ENCODE measurements at places on chromosomes 3 and 15.

- DNase-seq: no peak
Measured at GRCh38 chr15:70078578-70079417, 18.9 kb downstream of the TLE3 start.

DNA sequence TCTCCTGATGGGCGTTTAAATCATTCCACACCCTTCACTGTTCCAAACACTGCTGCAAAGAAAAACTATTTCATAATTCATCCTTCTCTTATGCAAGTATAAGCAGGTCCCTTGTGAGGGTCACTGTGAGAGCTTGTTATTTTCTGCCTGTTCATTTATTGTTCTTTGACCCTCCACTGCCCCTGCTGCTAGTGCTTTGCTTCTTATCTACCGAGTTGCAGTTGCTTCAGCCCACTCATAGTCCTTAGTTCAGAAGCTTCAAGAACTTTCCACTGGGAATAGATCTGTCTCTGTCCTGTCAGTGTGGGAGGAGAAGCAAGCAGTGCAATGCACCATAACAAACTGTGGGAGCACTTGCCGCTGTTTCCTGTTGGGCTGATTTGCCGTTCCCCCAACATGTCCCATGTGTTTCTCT, 39.8 kb downstream of the RIOX2 start:
- DNase-seq: peak; percentile 76

DNA sequence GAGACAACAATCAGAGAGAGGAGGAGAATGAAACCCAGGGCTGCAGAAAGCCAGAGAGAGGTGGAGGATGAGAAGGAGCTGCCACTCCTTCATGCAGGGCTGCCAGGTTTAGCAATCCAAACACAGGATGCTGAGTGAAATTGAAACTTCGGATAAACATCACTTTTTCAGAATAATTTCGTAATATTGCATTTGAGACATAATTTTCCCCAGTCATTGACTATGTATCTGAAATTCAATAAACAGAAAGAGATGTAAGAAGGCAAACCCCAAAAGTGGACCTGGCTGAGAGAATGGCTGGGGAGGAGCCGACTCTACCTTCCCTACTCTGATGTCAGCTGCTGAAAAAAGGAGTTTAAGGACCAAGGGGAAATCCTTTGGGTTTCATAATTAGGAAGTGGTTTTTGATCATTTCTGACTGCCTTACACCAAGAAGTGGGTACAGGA, 33.8 kb downstream of the SLC9A9 start:
- peak; percentile 21 for DNase-seq

- no peak for DNase-seq
Measured at GRCh38 chr15:68515371-68516095, 63.3 kb upstream of the CORO2B start.

DNA sequence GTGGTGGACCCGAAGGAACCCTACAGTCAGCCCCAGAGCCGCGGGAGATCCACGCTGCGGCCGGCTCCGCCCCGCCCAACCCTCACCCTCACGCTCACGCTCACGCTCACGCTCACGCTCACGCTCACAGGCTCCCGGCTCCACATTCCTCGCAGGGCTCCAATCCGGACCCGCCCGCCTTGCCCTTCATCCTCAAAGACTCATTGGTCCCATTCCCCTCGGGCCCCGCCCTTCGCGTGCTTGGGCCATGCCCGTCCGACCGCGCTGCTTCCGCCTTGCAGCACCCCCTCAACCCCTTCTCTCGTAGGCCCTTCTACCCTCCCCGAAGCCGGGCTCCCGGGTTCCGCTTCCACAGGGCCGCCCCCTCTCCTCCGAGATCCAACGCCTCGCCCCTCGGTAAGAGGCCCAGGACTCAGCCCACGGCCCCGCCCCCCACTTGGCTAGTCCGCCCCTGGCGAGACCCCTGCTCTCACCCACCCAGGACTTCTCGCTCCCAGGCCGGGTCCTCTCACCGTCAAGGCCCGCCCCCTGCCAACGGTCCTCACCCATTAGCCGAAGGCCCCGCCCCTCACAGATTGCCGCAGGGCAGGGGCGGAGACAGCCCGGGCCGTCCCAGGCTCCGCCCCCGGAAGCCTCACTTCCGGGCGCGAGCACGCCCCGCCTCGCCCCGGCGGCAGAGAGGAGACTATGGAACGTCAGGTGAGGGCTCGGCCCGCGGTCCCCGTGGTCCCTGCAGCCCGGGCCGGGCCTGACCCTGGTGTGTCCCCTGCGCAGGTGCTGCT, at the start of gene APEH:
Gene APEH, plus strand, starts transcription at position 637 of the 782 bp plus-strand sequence. Its CDS starts 51 bp downstream, at position 688.
- peak; percentile 98 for DNase-seq

DNA sequence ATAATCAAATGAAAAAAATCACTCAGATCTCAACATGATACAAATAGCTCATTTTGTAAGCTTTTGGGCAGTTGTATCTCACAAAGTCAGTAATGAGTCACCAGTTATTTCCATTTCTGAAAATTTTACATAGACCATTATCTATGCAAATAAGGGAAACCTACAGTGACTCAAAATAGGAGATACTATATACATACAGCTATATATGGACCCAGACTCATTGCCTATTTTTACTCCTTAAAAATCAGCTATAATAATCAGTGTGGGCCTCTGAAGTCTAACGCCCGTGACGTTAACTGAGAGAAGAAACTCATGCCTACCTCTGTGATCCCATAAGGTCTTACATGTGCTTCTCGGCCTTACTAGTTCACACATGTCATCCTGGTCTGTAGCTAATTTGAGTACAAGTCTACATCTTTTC, 31.6 kb downstream of the LRIG1 start:
- DNase-seq: peak; percentile 44
